ENCODE measurements at places on chromosomes 7 and 10.

DNA sequence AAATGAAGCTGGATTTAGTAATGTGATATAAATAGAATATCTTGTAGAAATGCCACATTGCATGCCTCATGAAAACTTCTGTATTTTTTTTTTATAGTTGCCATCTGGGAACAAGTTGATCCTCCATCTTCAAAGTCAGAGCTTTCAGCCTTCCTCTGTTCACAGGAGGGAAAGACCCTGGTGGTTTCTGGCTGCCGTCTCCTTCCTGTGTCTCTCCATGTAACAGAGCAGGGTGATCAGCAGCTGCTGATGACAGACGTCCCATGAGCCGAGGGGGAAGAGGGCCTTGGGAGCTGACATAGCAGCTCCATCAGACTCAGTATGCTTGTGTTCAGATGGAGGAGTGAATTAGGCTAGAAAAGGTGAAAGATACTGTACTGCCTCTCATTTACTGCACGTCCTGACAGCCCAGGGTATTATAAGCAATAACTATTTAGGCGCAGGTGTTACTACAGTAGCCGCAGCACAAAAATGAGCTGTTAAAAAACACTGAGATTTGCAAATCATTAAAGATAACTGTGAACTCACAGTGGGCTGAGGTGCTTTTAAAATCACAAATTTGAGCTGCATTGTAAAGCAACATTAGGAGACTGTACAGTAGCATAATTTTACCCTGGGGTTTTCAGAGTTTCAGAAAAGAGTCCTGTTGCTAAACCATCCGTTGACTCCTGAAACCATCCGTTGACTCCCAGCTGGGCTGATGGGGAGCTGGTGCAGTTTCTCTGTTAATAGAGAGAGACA is 103.3 kb downstream of the CFAP58 start:
- DNase-seq = no peak

GRCh38 chr7:14841869-14842268 is 60.7 kb downstream of the DGKB start:
- DNase-seq = no peak

- no peak for DNase-seq
Measured at GRCh38 chr7:106978425-106979420, 65.8 kb upstream of the PRKAR2B start.

DNA sequence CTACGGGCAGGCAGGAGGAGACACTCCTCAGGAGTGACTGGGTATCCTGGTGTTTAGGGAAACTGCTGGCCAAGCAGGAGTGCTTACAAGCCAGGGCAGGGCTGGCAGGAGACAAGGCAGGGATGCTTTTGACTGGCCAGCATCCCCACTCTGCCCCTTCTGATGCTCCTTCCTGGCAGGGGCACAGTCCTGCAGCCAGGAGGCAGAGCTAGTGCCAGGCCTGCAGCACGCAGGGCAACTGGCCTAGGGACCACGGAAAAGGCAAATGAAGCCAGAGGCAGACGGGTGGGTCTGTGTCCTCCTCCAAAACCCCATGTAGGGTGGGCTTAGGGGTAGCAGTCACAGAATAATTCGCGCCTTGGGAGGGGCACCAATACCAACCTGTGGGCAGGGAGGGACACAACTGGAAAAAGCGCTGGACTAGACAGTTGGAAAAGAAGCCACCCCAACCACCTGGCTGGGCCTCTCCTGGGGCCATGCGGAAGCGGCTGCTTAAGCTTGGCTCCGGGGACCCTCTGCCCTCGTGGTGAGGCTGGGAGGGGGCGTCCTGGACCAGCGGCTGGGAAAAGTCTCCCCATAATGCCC is 4.8 kb downstream of the IMPDH1 start:
- DNase-seq = no peak

DNA sequence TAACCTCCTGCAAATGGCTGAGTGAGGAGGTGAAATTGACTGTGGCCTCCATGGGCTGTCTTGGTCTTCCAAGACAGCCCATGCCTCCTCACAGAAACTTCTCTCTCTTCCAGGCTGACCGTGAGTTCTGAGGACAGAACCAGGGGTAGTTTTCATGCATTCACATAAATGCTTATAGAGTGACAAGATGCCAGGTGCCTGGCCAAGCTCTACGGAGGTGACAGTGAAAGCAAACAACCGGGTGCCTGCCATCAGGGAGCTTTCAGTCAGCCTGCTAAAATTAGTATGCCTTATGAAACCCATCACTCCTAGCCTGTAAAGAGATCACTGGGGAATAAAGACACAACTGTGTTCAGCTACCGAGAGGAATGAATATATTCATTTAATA is 919 bp upstream of the RHOBTB1 start:
- DNase-seq = no peak

DNA sequence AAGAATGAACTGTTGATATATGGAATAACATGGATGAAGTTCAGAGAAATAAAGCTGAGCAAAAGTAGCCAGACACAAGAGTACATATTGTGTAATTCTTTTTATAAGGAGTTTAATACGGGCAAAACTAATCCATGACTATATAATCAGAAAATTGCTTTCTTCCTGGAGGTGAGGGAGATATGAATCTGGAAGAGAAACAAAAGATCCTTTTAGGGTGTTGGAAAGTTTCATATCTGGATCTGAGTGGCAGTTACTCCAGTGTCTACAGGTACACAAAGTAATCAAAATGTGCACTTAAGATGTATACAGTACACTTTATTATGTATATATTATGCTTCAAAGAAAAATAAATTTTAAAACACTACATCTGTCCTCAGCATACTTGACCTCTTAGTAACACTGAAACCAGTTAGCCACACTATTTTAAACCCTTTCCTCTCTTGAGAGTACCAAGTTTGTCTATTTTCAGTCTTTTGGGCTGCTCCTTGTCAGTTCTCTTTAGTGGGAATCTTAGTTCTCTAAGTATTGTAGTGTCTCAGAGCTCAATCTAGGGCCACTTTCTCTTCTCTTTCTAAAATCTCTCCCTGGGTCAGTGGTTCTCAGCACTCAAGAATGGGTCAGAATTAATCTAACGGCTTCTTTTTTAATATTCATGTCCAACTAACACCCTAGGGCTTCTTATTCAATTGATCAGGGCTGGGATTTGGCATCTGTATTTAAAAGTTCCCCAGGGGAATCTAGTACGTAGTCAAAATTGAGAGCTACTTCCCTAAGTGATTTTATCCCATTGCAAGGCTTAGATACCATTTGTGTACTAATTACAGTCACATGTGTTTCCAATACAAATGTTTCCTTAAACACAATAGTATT is 4.3 kb upstream of the LIPF start:
- DNase-seq = no peak

GRCh38 chr10:100731407-100732240 is 13.8 kb upstream of the PAX2 start:
- no peak for DNase-seq

- no peak for DNase-seq
Measured at GRCh38 chr10:101814466-101815071, 3.7 kb downstream of the OGA start.
